ENCODE measurements at places on chromosomes 4 and X.

GRCh38 chrX:136450050-136450830 is 37.5 kb upstream of the BRS3 start:
- no peak for DNase-seq

- no peak for DNase-seq
Measured at GRCh38 chrX:39996536-39996935, 101.2 kb downstream of the BCOR start.

DNA sequence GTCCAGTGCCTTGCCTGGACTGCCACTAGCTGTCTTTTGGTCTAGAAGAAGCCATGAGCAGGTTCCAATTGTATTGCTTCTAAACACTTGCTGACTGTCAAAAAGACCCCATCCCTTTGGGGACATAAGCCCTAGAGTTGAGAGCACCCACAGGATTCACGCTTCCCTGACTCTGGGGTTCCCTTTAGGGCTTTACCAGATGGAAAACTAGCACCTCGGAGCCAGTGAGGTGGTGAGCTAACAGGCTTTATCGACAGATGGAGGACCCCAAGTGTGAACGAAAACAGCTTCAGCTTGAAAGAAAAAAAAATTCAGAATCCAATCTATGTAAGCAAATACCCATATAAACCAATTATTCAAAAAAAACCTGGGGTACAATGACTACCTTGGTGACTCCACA is 90.8 kb downstream of the NAA11 start:
- DNase-seq = no peak

DNA sequence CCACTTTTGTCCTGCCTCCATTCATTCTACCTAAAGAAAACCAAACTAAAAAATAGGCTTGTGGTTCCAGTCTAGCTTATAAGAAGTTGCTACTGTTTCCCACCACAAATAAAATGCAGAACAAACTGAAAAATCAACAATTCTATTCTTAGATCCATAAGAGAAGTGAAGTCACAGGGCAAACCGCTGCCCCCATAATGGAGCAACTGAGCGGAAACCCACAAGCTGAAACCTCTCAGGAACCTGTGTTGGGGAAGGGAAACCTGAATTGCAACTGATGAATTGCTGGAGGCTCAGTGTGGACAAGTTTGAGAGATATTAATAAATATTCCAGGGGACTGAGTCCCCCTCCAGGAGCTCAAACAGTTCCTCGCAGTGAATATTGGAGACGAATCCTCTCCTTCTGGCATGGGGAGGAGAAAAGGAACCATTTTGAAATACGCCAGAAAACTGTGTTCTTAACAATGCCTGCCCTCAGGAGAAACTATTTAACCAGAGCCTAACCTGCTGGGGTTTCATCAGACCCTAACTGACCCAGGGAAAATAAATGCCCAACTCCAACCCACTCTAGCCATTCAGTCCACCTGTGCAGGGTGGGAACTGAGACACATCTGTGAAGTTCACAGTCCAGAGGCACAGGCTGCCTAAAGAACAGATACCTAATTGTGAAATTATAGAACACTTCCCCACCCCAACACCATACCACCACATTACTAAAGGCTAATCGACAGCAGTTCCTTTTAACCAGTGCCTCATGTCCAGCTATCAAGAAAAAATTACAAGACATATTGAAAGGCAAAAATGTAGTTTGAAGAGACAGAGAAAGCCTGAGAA is 22.8 kb upstream of the SH3RF1 start:
- no peak for DNase-seq

GRCh38 chrX:50726296-50726695 is 87.7 kb downstream of the SHROOM4 start:
- no peak for DNase-seq

- DNase-seq = no peak
Measured at GRCh38 chr4:151166636-151167035, 67.2 kb downstream of the RPS3A start.
